T1000 (cell line): ENCODE measurements at places on chromosomes 13 and 19.

- DNase-seq, result no peak
Measured at GRCh38 chr19:4702764-4703163, 20.9 kb downstream of the DPP9 start.

DNA sequence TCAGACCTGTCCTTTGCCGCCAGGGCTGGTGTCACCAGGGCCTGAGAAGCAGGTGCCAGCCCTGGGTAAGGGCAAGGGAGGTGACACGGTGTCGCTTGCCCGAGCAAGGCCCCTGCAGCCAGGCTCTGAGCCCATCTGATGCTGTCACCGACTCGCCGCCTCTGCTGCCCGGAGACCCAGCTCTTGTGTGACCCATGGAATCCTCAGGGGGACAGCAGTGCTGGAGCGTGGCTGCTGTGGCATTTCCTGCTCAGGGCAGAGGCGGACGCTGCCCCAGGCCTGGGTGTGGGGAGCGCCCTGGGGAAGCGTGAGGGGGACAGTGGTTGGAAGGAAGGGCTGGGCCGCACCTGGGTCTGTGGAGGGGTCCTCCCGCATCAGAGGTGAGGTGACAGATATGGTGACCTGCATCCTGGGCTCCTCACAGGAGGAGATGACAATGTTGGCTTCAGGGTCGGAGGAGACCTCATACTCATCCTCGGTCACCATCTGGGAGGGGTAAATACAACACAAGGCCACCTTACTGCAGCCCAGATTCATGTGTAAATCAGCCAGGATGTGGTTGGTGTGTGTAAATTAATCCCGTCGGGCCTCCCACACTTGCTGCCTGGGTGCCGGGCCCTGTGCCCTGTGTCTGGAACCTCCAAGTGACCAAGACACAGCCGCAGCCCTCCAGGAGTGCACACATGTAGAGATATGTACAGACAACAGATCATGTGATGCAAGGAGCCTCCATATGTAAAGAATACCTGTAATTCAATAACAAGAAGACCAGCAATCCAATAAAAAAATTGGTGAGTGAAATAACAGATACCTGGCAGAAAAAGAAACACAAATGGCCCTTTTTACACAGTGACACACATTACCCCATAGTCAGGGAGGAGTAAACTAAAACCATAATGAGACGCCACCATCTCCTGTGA, 27.6 kb upstream of the MATK start:
- DNase-seq, result no peak

DNA sequence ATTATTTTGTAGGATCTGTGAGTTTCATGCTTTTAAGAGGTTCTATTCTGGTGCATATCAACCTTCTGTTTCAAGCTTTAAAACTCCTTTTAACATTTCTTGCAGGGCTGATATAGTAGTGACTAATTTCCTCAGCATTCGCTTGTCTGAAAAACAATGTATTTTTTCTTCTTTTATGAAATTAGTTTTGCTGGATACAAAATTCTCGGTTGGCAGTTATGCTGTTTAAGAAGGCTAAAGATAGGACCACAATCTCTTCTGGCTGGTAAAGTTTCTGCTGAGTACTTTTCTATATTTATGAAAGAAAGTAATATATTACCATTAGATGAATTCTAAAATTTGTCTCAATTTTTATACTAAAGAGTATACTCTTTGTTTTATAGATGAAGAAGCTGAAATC, 487.8 kb upstream of the SPRY2 start:
- DNase-seq, result no peak

- DNase-seq, result no peak
Measured at GRCh38 chr19:38695832-38696728, 48.2 kb downstream of the CAPN12 start.

GRCh38 chr19:42497492-42498168, 30.7 kb downstream of the CEACAM1 start:
- no peak for DNase-seq
